GM20000 (cell line): ENCODE measurements at places on chromosomes 3 and 15.
A peak's percentile ranks its signal among the peaks of the same experiment; 100 is the strongest.

GRCh38 chr3:46380471-46381221 is 9.9 kb downstream of the CCR5 start:
- no peak for DNase-seq

- no peak for DNase-seq
Observed at GRCh38 chr15:45744236-45744589, 109.4 kb downstream of the SQOR start.

DNA sequence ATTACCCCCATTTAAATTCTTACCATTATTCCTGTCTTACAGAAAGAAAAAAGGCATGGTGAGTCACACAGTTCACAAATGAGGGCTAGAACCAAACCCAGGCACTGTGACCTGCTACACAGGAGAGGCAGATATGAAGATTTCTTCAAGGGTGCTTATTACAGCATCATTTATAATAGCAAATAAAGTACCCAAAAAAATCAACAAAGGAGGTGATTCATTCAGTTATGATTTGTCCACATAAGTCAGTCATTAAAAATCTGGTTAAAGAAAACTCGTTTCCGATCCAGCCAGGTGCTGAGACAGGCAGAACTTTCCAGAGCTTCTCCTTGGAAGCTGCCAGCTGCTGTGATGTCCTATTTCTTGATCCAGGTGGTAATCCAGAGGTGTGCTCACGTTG is 7.5 kb upstream of the LOXL1 start:
- no peak for DNase-seq

- DNase-seq: no peak
Observed at GRCh38 chr3:188319569-188319968, 165.6 kb downstream of the LPP start.

- DNase-seq: no peak
Observed at GRCh38 chr3:169512991-169513390, 150.5 kb downstream of the MECOM start.

GRCh38 chr3:32296251-32297204 is 58.0 kb downstream of the CMTM8 start:
- DNase-seq: peak; percentile 71

DNA sequence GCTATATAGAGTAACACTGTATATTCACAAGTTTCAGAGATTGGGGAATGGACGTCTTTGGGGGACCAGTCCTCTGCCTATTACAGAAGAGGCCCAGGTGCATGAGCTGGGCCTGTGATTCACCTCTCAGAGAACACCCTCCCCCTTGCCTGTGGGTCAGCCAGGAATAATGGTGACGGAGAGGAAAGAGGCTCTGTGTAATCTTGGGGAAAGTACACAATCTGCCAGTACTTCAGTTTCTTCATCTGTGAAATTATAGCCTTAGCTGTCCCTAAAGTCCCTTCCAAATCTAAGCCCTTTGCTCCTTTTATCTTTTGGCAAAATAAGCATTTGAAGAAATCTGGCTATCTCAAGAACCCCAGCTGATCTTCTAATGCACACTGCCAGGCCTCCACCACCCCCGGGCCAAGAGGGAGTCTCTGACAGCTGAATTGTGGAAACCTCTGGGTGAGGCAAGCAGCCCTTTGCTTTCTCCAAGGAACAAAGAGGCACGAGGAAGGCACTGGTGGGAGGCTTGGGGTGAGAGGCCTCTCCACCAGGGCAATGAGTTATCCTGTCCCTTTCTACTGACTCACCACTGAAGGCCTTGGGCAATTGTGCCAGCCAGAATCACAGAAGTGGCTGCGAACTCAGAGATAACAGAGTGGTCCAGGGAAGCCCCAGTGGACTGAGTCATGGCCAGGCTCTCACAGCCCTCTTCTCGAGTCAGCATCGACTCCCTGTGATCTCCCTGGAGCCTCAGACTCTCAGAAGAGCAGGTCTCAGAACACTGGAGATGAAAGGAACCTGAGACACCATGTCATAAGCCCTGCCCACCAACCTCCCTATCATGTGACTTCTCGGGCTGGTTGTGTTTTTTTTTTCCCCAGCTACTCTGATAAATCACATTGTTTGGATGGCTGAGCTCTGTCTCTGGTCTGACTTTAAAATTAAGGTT is 31.8 kb downstream of the CCNL1 start:
- peak; percentile 65 for DNase-seq

DNA sequence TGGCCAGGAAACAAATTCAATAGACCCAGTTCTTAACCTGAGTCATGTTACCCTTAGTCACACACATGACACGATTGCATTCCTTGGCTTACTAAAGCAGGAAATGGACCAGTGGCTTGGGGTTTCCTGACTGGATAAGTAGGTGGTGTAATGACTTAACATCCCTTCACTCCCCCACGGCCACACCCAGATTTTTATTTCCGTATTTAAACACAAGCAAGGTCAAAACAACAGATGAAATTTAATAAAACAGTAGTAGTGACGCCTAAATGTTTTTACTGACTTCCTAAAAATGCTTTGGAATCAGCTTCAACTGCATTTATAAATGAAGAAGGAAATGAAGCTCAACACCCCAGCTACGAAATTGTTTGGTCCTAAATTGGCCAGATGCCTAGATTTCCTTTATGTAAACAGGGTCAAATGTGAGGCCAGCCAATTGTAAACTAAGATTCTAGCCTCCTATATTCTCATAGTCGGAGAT is 324.3 kb downstream of the CHST2 start:
- no peak for DNase-seq

DNA sequence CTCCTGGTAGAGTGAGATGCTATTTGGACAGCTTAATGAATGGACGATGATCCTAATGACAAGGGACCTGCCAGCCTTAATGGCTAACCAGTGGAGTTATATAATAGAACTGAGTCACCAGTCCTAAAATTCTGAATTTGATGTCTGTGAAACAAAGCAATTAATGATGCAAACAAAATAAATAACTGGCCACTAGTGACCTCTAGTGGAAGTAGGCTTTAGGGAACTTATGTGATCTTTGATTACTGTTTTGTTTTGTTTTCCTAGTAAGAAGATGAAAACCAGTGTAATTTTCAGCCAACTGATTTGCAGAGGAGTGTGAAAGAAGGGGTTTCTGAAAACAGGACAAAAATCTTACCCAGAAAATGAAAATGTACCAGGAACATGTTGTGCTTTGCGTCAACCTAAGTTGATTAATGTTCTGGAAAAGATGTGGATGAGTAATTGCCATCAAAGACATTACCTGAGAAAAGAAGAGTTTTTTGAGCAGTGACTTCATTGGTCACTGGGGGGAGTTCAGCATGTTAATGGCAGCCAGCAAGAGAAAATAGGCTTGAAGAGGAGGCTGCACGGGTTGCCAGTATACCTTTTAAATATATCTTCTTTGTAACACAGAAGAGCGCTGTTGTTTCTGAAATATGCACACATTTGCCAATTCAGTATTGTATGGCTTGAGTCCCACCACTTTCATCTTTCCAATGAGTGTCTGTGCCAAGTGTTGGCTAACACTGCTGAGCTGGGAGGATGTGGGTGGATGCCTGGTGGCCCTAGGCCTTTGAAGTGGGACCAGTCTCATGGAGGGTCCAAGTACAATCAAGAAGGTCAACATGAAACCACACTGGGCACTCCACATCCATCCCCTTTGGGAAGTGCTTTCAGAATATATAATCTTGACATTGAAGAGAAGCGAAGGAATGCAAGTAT is 9.3 kb downstream of the VEPH1 start:
- DNase-seq: peak; percentile 8

GRCh38 chr15:88512078-88512477 is 34.4 kb downstream of the DET1 start:
- no peak for DNase-seq

GRCh38 chr15:45197512-45197911 is 9.7 kb upstream of the SHF start:
- no peak for DNase-seq

DNA sequence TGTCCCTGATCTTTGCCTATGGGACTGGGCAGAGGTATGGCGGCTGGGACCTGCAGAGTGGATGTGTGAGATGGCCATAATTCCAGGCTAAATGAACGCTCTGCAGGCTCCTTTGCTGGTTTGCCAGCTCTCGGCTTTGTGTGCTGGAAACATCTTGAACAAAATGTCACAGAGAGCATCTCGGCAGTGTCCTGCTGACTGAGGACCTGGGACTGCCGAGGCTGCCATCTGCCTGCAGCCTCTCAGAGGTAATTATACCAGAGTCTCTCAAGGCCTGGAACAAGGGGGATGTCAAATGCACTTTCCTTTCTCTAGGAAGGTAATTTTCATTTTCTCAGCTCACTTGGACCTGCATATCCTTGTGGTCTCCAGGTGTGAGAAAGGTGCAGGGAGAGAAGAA is 354.2 kb downstream of the PDCD6IP start:
- no peak for DNase-seq

GRCh38 chr15:31128919-31129768 is 27.6 kb upstream of the TRPM1 start:
- peak; percentile 73 for DNase-seq

DNA sequence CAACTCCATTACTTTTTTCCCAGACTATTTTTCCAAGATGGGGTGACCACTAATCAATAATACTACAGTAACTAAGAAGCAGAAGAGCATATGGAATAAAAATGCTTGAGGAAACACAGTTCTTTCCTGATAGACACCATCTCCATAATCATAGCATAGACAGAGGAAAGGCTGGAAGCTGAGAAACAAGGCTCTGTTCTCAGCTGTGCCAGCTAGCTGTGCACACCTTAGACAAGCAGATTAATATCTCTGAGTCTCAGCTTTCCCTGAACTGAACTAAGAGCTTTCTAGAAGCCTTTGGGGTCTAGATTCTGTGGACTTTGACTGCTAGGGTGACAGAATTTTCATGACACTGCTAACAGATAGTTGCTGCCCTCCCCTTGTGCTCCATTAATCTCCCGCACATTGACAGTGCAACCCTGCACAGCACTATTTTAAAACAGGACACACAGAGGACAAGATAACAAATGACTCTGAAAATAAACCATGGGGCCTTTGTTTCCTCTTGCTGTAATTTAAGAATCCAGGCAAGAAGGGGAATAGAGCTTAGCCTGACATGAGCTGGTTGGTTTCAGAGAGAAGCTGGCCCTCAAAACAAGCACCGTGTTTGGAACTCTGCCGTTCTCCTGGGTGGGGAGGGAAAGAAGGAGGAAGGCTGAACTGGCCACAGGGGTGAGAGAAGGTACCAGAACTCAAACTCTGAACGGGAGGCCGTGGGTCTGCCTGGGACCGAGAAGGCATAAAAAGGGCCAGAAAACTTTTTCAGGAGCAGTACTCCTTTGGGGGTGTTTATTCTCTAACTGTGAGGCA is 67.4 kb downstream of the ATP13A5 start:
- DNase-seq: no peak

DNA sequence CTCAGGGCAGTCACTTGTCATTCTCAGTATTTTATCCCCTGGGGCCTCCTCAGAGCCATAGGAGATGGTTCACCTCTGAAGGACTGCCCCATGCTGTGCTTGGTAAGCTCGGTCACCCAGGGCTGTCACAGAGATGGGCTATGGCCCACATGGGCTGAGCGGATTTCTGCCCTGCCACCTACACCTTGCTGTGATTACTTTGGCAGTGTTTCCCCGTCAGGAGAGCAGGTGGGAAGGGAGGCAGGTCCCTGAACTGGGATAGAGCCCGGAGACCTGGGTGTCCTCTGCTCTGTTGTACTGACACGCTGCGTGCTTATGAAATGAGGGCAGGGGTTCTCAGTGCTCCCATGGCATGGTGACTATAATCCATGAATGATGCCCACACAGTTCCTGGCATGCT is 48.9 kb downstream of the APBA2 start:
- no peak for DNase-seq
